GM12878 (cell line): ENCODE measurements at places on chromosomes 12 and 14.

GRCh38 chr14:30550335-30550734 is 8.6 kb upstream of the G2E3 start:
- no peak for DNase-seq

DNA sequence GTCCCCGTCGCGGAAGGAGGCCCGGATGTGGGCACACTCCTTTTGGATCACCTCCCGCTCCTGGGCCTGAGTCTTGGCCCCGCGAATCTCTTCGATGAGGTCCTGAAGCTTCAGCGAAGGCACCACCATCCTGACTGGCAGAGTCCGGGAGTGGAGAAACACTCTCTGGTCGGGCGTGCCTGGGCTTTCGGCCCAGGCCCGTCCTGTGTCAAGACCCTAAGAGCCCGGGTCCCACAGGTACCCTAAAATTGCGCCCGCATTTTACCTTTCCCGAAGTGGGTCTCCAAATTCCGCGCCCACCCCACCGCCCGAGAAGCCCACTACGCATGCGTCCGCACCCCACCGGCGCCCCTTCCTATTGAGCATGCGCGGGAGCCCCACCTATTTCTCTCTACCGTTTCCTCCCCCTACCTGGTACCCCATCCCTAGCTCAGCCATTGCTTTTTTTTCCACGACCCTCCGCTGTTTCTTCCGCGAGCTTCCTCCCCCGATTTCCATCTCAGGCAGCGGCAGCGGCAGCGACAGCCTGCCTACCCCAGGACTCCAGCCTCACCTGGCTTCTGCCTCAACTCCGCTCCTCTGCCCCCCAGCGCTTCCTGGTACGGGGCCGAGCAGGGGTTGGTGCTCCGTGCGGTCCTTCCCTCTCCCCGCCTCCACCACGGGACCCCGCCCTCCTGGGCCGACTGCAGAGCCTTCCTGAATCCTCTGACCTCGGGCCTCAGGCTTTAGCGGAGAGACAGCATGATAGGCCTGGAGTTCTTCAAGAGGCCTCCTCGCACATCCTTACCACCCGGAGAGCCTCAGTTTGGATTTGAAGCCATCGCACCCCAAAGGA is at the start of gene AP1G2:
AP1G2 (minus strand) TSS at position 606 of the 835 bp plus-strand sequence; CDS start at position 129, 477 bp downstream.
- peak; percentile 69 for DNase-seq

- DNase-seq, result no peak
Observed at GRCh38 chr14:83217492-83217891, 1683.8 kb upstream of the SEL1L start.

DNA sequence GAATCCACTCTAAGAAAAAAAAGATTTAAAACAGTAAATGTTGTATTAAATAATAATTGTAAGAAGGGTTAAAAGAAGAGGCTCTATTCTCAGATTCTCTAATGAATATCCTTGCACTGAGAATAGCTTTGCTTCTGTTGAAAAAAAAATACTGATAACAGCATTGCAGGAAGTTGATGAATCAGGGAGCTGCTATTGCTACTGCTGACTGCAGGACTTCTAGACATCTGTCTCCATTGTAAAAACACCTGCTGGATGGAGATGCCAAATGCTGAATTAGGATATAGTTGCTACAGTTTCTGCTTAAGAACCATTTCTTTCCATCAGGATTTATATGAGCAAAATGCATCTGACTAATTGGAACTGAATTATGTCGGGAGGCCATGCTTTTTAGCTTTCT is 50.3 kb upstream of the ANP32D start:
- no peak for DNase-seq

GRCh38 chr14:42806909-42807315 is 1200.2 kb downstream of the LRFN5 start:
- no peak for DNase-seq

GRCh38 chr12:48973941-48974673 is 2.6 kb upstream of the WNT10B start:
- no peak for DNase-seq

DNA sequence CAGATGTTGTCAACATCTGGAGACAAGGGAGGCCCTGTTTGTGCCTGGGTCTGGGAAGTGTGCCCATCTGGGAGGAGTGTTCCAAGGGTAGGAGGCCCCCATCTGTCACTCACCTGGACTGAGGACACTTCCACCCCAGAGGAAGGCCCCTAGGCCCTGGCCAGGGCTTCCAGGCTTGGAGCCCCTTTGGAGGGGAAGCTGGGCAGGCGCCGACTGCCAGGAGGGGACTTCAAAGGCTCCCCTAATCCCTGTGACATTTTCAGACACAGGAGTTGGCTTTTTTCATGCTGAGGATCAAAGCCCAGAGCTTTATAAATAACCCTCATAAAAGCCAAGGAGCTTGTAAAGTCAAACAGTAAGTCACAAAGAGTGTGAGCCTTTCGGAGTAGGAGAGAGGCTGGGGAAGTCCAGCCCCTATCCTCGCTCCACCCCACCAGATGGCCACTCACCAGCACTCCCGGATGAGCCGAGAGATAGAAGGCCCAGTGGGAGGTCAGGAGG is 17.6 kb upstream of the FAM222A start:
- DNase-seq, result no peak

DNA sequence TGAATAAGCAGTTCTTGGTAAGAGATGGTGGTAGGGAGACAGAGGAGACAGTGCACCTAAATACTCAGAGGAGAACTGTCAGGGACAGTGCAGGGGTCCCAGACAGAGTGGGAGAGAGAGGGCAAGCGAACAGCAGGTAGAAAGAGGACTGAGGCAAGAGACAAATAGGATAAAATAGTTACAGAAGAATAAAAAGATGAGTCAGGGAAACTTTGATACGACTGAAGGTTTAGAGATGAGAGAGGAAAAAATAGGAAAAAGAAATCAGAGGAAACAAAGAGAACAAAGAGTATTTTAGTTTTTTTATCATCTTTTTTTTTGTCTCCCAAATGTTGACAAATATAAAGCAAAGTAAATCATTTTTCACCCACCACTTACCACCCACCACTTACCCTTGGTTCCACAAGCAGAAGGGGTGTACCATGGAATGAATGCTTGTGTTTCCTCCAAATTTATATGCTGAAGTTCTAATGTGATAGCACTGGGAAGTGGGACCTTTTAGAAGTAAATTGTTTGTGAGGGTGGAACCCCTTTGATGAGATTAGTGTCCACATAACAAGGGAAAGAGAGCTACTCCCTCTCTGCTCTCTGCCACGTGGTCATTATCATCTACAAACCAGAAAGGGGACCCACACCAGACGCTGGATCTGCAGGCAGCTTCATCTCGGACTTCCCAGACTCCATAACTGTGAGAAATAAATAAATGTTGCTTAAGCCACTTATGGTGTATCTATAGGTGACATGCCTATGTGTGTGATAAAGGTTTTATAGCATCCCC is 292.1 kb downstream of the BTG1 start:
- DNase-seq, result no peak

DNA sequence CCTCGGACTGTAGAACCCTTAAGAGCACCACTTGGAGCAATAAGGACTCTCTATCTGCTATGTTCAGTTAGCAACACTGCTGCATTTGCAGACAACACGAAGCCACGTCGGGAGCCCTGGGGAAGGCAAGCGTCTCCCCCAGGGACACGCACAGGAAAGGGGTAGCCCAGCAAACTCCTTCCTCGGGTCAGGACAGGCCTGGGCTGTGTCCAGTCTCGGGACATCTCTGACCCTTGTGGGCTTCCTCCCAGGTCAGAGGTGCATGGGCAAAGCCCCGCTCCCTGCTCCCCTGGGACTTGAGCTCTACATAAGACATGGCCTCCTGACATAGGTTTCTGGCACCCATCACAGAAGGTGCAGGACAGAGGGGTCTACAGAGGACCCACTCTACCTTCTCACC is 119.5 kb downstream of the PIWIL1 start:
- no peak for DNase-seq

- DNase-seq, result no peak
Observed at GRCh38 chr14:66022526-66022925, 463.6 kb upstream of the CCDC196 start.

DNA sequence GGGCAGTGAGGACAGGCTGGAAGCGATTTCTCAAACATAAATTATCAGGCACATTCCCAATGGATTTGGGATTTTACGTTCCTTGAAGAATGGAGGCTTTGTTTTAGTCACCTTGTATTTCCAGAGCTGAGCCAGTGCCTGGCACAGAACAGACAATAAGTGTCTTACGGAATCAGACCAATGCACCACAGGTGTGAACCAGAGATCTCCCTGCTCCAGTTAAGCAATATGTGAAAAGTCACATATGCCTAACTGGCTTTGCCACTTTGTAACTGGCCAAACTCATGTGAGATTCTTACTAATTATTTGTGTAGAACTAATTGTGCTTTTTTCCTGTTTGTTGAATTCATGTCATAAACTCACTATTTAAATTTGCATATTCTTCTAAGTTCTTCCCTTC is 130.4 kb downstream of the KCNH5 start:
- no peak for DNase-seq

GRCh38 chr12:97425380-97425779 is 37.2 kb upstream of the RMST start:
- DNase-seq, result no peak

DNA sequence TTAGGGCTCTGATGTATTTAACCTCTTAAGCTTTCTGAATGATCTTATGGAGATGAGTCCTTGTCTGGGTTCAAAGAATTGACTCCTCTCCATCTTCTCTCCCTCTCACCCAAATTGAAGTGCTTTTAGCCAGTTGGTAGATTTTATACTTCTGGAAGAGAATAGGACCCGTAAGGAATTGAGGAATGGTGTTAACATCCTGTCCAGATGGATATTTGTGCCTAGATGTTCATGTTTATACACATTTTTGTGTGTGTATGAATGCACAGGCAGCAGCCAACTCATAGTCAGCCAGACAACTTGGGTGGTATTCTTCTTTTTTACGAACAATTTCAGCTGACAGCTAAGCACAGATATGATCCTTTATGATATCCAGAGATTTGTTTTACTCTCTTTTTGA is 449.6 kb upstream of the RGS6 start:
- no peak for DNase-seq

DNA sequence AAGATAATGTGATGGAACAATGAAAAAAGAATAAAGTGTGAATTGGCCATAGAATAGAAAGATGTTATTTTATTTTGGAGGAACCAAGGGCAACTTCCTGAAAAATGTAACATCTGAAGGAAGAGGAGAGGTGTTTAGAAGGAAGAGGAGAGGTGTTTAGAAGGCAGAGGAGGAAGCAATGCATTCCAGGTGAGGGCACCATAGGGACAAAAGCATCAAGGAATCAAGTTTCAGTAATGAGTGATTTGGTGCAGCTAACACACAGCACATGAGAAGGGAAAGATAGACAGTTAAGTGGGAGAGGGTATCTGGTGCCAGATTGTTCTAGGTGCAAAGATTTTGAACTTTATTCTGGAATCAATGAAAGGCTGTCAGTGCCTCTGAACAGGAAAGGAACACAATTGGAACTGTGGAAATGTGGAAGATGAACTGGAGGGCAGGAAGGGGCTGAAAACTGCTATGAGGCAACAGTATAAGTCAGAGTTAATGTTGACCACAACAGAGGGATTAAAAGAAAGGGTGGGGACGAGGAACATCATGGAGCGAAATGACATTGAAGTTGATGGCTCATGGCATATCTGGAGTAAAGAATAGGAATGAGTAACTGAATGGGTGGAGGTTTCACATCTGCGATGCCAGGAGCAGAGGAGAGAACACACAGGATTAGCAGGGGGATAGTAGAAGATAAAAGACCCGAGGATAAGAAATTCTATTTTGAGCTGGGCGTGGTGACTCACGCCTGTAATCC is 326.6 kb downstream of the LRIG3 start:
- no peak for DNase-seq

- DNase-seq, result no peak
Observed at GRCh38 chr14:71985538-71986189, 53.4 kb downstream of the RGS6 start.

DNA sequence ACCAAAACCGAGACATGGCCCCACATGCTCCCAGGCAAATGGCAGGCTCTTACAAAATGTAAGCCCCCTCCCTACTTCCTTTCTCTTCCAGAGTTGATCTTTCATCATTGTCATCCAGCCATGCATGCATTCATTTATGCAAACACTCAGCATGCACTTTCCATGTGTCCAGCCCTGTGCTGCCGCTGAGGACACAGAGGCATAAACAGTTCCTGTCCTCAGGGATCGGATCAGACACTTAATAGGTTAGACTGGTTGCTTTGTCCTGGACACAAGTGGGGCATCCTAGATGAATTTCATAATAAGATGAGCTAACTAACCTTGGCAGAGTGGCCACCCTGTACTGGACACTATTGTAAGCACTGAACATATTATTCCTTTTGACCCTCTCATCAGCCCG is 23.1 kb downstream of the PRIMA1 start:
- DNase-seq, result no peak

GRCh38 chr14:106694638-106695393 is 1168.4 kb downstream of the TMEM121 start:
- DNase-seq, result no peak

GRCh38 chr14:101005447-101005846 is 101.9 kb upstream of the RTL1 start:
- DNase-seq, result no peak
